PC-3 (cell line): ENCODE measurements at places on chromosomes 7 and 10. TPM values are rescaled to one million over a fixed set of nuclear protein-coding genes. Genes with fewer than 3 reads are reported as not detected.

Gene NEUROG3
- total RNA-seq = not detected in 2 replicates

DNA sequence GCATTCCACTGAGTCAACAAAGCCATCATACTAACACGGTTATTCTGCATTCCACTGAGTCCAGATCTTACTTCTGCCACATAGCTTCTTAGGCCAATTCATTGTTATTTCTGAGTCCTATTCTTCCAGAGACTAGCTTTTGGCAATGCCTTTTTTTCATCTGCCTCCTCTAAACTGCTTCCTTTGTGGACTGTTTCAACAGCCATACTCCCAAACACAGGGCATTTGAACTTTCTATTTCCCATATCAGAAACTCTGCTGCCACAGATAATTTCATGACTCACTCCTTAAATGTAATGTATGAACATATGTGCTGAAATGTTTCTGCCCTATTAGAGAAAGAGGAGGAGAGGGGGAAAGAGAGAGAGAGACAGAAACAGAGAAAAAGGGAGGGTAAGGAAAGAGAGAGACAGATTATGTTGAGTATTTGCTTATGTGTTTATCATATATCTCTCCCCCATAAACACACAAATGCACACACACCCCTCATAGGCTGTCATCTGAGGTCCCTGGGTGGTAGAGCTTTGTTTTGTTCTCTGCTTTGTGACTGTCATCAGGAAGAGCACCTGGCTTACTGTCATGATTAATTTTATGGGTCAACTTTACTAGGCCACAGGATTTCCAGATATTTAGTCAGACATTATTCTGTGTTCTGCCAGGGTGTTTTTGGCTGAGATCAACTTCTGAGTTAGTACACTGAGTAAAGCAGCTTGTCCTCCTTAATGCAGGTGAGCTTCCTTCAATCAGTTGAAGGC, 308.0 kb upstream of the KCND2 start:
- DNase-seq = peak; percentile 64

DNA sequence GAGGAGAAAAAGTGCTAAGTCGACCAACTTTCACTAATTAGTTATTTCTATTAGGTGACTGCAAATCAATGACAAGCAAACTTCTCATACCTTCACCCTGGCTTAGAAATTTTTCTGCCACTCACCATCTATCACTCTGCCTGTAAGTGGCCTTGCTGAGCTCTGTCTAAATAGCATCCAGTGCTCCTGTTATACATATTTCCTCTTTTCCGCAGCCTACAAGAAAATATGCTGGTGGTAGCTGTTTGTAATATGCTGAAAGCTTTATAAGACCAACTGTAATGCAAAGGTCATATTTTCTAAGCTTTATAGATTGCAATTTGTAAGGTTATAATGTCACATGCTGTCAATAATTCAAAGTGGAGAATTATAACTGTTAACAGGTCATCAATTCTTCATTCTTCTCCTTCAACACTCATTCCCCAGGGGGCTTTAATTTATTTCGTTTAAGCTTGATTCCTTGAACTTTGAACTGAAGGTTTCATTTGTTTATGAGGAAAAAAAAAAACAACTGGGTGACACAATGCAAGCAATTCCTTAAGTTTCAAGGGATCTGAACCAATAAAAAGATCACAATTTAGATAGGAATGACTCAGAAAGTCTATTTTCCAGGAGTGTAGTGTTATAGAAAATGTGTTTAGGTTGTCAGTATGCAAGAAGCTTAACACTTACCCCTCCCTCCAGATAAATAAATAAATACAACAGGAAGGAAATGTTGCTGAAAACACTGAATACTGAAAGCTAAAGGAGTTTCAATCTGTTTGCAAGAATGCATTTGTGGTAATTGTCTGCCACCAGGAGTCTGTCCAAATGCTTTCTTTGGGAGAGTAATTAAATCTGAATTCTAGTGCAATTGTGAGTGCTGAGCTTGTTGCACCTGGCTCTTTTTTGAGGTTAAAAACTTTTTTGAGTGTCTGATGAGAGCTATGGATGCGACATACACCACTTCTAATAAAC, 183.7 kb downstream of the SORCS1 start:
- DNase-seq = no peak

- DNase-seq = no peak
These were observed 273.7 kb downstream of the CCDC3 start for GRCh38 chr10:12727832-12728215.

DNA sequence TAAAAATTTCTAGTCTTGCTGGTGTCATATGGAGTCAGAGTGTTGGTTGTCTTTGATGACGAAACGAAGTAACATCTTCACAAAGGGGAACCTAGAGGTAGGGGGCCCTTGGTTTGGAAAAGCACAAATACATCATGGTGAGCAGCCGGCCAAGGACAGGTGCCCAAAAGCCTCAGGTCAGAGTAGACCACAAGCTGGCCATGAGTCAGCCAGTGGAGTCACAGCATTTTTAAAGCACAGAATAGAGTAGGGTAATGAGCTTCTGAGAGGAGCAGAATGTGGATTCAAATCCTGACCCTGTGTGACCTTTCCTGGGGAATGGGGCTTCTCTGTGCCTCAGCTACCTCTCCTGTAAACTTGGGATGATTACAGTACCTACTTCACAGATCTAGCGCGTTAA, 5.3 kb downstream of the CAMK2B start:
- DNase-seq = peak; percentile 26

DNA sequence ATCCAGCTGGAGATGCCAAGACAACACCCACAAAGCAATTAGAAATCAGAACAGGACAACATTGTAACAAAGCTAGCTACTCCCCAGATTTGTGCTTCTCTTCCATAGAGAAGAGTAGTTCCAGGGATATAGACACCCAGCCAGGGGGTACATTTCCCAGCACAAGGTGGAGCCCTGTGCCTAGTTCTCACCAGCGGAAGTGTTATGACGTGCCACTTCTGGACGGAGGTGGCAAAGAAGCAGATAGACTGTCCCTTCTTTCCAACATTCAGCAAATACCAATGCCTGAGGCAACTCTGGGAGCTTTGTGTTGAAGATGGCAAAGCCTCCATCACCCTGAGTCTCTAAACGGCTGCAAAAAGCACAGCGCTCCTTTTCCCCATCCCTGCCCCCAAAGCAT, 23.4 kb upstream of the GSAP start:
- peak; percentile 65 for DNase-seq

- DNase-seq = no peak
These were observed 174.5 kb downstream of the GFRA1 start for GRCh38 chr10:116098411-116099022.

- DNase-seq = no peak
These were observed 292.5 kb upstream of the NRP1 start for GRCh38 chr10:33626798-33627466.
